K562 (cell line): ENCODE measurements at places on chromosomes 7 and 10.

DNA sequence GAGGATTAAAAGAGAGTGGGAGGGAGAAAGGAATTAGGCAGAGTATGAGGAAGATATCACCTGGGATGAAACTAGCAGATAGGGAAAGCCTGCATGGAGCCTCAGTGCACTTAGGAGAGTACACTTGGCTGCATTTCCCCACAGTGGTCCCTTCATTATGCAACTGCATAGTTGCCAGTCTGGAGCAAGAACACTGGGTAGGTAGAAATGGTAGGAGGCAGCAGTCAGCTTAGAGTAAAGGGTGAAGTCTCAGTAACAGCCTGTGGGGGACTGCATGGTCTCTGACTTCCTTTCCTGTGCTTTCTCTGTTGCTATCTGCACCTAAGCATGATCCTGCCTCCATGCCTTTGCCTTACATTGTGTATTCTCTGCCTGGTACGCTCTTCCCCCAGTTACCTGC, 14.0 kb upstream of the PCGF5 start:
- H3K4me1 ChIP-seq, result no peaks in the 10 kb centered on the region
- no peaks in the 10 kb centered on the region for H3K27me3 ChIP-seq
- no peak overlapping the region for H3K4me3 ChIP-seq
- no peak overlapping the region for H3K27ac ChIP-seq
- H3K36me3 ChIP-seq, result no peaks in the 10 kb centered on the region

DNA sequence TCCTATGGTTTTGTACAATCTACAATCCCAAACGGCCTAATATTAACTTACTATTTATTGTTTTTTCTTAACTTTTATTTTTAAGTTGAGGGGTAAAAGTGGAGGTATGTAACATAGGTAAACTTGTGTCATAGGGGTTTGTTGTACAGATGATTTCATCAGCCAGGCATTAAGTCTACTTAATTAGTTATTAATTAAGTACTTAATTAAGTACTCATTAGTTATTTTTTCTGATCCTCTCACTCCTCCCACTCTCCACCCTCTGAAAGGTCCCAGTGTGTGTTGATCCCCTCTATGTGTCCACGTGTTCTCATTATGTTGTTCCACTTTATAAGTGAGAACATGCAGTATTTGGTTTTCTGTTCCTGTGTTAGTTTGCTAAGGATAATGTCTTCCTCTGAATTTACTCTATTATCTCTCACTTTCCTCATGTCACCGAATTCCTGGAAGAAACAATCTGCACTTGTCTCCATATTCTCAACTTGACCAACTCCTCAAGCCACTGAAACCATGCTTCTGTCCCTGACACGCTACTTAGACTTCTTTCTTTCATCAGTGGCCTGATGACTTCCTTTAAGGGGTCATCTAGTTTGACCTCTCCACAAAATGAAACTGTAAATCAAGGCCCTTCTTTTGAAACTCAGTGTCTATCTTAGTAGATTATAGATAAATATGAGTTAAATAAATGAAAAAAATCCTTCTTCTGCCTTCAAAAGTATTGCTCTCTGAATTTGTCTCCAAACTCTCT, 9.1 kb downstream of the CACNA2D1 start:
- no peaks in the 10 kb centered on the region for H3K4me1 ChIP-seq
- no peaks in the 10 kb centered on the region for H3K36me3 ChIP-seq
- DNase-seq, result no peak
- no peak overlapping the region for H3K27ac ChIP-seq
- H3K27me3 ChIP-seq, result no peaks in the 10 kb centered on the region

- no peak for DNase-seq
- H3K4me3 ChIP-seq, result no peak overlapping the region
- no peaks in the 10 kb centered on the region for H3K27me3 ChIP-seq
- H3K36me3 ChIP-seq, result no peaks in the 10 kb centered on the region
- no peak overlapping the region for H3K27ac ChIP-seq
- H3K4me1 ChIP-seq, result no peaks in the 10 kb centered on the region
These were observed 318.5 kb downstream of the DOCK4 start for GRCh38 chr7:111887734-111888133.

DNA sequence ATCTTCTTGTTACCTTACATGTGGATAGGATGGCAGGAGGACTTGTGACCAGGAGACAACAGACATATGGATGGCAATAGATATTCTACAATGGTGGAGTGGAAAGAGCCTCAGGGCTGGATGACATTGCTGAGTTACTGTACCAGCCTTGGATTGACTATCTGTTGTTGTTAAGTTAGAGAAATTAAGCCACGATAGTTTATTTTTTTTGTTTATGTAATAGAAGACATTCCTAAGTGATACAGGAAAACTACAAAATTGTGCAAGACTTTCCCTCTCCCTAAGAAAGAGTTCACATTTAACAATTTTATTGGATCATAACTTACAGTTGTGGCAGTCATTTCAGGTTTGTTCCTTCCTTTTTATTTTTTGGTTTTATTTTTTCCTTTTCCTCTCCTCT, 230.7 kb upstream of the CACNA2D1 start:
- H3K4me3 ChIP-seq, result no peak overlapping the region
- no peak overlapping the region for H3K27ac ChIP-seq
- H3K36me3 ChIP-seq, result no peaks in the 10 kb centered on the region
- no peaks in the 10 kb centered on the region for H3K4me1 ChIP-seq

DNA sequence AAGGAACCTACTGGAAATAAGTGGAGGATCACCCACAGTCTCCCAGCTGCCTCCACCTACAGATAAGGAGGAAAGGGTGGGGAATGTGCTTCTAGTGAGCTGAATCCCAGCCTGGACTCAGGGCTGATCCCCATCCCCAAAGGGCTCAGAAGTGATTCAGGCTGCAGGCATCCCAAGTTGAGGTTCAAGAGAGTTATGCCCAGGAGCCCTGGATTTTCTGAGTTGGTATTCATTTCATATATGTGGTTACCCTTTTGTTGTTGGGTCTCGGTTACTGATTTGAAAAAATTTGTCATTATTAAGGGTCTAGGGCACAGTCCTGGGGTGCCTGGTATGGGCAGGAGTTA, 30.0 kb upstream of the SRGN start:
- H3K4me1 ChIP-seq, result peaks cover 29% of the 10 kb centered on the region
- no peak overlapping the region for H3K27ac ChIP-seq
- no peaks in the 10 kb centered on the region for H3K27me3 ChIP-seq
- H3K36me3 ChIP-seq, result no peaks in the 10 kb centered on the region
- no peak for DNase-seq
- no peak overlapping the region for H3K4me3 ChIP-seq

DNA sequence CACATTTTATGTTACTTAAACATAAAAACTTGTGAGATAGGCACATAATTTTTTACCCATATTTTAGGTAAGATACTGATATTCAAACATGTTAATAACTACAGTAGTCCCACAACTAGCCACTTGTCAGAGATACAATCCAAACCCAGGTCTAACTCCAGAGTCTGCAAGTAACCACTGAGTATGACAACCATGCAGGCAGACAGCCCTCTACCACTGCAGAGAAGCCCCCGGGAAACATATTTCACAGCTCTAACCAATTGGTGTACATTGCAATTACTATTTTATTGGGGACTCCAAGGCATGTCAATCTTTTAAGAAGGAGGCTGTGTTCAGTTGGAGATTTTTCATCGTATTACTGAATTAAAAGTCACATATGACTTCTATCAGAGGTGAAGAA, 107.2 kb upstream of the FAM133B start:
- peaks cover 3% of the 10 kb centered on the region; the same call in 2 of the 3 replicates for H3K36me3 ChIP-seq
- peaks cover 7% of the 10 kb centered on the region; the same call in 1 of the 2 replicates for H3K4me1 ChIP-seq
- DNase-seq, result no peak

DNA sequence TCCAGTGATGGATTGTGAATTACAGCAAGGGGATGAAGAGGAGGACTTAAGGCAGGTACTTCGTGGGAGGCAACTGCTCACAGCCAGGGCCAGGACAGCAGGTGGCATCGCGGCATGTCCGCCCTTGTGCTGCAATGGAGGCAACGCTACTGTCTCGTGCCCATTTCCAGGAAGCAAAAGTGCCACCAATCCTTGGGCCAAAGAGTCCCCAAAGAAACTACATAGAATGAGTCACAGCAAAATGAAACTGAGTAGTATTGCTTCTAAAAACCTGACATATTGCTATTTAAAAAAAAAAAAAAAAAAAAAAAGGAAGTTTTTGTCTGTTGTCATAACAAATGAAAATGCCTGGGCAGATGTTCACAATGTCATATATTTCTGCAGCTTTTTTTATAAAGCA, 46.6 kb downstream of the RSU1 start:
- DNase-seq, result no peak
- H3K27me3 ChIP-seq, result no peaks in the 10 kb centered on the region
- no peaks in the 10 kb centered on the region for H3K36me3 ChIP-seq
- H3K27ac ChIP-seq, result no peak overlapping the region
- peaks cover 5% of the 10 kb centered on the region for H3K4me1 ChIP-seq

DNA sequence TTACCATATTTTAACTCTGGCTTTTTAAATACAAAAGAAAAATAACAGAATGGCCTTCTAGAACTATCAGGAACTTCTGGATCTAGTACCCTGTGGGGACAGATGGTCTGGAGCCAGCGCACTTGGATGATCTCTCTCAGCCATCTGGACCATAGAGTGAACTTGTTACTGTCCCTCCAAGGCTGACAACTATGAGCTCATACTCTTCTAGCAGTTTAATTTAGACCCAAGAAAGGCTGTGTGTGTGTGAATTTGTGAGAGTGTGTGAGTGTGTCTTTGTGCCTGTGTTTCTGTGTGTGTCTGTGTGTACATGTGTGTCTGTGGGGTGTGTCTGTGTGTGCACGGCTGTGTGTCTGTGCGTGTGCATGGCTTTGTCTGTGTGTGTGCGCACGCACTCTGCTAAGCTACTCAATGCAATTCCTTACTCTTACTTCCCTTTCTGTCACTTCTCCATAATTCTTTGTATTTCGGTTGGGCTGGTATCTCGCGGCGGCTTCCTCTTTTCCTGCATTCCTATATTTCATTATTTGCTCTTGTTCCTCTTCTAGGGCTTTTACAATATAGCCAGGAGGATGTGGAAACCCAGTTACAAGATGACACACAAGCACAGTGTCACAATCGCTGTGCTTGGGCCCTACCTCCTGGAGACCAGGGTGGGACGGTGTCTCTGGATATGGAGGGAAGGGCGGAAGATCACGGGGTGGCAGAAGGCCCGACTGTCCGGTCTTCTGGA, 51.9 kb downstream of the IKZF1 start:
- H3K4me1 ChIP-seq, result peaks cover 85% of the 10 kb centered on the region
- H3K36me3 ChIP-seq, result peaks cover 70% of the 10 kb centered on the region
- peak; percentile 70 for DNase-seq
- no peaks in the 10 kb centered on the region for H3K27me3 ChIP-seq

DNA sequence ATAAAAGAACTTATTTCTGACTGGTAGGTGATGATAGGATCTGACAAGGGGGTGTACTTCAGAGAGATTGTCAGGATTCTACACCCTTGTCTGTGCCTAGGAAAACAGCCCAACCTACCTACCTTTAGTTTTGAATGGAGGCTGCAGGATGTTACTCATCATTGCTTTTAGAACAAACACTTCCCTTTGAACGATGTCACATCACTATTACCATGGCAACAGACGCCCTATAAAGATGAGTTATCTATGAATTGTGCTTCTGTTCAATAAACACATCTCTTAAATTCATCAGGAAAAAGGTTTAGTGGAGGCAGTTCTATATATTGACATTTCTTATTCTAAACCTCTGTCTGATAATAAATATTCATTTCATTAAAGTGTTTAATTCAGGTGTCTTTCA, 362.4 kb downstream of the CNTNAP2 start:
- H3K4me1 ChIP-seq, result no peaks in the 10 kb centered on the region
- no peak overlapping the region for H3K4me3 ChIP-seq
- no peaks in the 10 kb centered on the region for H3K27me3 ChIP-seq
- no peak overlapping the region for H3K27ac ChIP-seq
- H3K36me3 ChIP-seq, result no peaks in the 10 kb centered on the region

- H3K4me1 ChIP-seq, result no peaks in the 10 kb centered on the region
- no peaks in the 10 kb centered on the region for H3K36me3 ChIP-seq
- no peak for DNase-seq
These were observed 13.3 kb downstream of the SLC26A5 start for GRCh38 chr7:103432712-103433111.

DNA sequence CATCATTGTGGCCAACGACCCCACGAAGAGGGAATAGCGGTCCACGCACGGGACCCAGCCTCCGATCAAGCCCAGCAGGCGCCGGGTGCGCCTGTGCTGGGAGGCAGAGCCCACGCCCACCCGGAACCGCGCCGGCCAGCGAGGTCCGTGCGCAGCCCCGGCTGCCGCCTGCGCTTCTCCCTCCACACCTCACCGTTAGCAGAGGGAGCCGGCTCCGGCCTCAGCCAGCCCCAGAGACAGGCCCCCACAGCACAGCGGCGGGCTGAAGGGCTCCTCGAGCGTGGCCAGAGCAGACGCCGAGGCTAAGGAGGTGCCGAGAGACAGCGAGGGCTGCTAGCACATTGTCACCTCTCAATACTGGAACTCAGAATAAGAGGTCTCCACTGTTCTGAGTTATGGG, 3.6 kb downstream of the ITPRID1 start:
- peaks cover 5% of the 10 kb centered on the region for H3K4me1 ChIP-seq
- no peak overlapping the region for H3K27ac ChIP-seq
- H3K27me3 ChIP-seq, result no peaks in the 10 kb centered on the region
- no peak overlapping the region for H3K4me3 ChIP-seq

DNA sequence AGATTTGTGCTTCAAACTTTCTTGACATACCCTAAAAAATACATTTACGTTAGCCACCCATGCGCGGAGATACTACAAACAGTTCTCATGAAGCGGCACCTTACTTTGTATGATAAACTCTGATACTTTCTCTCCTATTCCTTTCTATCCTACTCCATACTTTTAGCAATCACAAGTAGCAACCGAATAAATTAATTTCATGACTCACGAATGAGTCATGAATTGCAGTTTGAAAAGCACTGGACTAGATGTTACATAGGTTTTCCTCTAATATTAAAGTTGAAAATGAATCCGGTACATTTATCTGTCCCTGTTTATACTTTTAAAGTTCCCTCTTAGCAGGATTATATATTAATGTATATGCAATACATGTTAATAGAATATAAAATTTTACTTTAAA, 67.6 kb downstream of the CUBN start:
- H3K4me3 ChIP-seq, result no peak overlapping the region
- H3K36me3 ChIP-seq, result no peaks in the 10 kb centered on the region
- no peak overlapping the region for H3K27ac ChIP-seq
- DNase-seq, result no peak
- H3K4me1 ChIP-seq, result no peaks in the 10 kb centered on the region
- H3K27me3 ChIP-seq, result no peaks in the 10 kb centered on the region

DNA sequence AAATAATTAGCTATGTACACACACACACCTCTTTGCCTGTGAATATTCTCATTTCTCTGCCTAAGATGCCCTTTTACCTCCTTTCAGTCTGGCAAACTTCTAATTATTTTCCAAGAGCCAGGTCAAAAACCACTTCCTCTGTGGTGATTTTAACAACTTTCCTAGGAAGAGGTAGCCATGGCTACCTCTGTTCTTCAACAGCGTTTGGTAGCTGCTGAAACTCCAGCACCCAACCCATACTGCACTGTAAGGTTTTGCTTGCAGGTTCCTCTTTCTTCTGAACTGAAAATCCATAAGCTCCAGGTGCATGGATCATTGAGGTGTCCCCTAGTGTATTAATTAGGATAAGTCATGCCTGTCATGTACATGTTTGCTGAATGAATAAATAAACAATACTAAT, 25.6 kb downstream of the NRCAM start:
- H3K27ac ChIP-seq, result no peak overlapping the region
- H3K4me1 ChIP-seq, result peaks cover under 1% of the 10 kb centered on the region; the same call in 1 of the 2 replicates
- DNase-seq, result no peak
- H3K36me3 ChIP-seq, result no peaks in the 10 kb centered on the region
- no peak overlapping the region for H3K4me3 ChIP-seq

- 0 out of 3 replicates have a peak, but pooled peaks cover 8% of the 10 kb centered on the region for H3K27me3 ChIP-seq
- no peak overlapping the region for H3K27ac ChIP-seq
- no peaks in the 10 kb centered on the region for H3K36me3 ChIP-seq
- DNase-seq, result peak; percentile 85
- no peaks in the 10 kb centered on the region for H3K4me1 ChIP-seq
- no peak overlapping the region for H3K4me3 ChIP-seq
These were observed 6.2 kb upstream of the AHCYL2 start for GRCh38 chr7:129218514-129219062.
